ENCODE measurements at places on chromosomes 7 and 10.

DNA sequence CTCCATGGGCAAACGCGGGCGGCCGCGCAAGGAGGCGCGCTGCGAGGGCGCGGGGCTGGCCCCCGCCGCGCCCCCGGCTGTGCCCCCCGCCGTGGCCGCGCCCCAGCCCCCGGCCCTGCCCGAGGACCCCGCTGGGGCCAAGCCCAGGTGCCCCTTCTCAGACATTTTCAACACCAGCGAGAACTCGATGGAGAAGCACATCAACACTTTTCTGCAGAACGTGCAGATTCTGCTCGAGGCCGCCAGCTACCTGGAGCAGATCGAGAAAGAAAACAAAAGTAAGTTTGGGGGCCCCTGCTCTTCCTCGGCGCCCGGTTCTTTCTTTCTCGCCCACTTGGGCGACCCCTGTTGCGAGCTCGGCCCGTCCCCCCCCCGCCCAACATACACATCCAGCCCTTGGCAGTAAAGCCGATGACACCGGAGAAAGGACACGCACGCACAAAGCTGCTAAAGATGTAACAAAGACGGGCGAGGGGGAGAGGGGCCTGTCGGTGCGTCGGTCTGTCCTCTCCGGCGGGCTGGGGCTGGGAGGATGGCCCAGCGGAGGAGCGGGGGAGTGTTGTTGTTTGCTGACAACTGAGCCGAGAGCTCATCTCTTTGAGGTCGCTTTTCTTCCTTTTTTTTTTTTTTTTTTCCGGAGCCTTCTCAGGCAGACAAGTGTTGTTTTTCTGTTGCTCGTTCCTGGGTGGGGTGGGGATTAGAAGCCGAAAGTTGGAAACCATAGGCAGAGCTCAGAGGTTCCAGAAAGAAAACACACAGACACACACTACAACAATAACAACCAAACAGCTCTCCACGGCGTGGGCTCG, 604 bp downstream of the MXI1 start:
- peak; percentile 53 for DNase-seq

DNA sequence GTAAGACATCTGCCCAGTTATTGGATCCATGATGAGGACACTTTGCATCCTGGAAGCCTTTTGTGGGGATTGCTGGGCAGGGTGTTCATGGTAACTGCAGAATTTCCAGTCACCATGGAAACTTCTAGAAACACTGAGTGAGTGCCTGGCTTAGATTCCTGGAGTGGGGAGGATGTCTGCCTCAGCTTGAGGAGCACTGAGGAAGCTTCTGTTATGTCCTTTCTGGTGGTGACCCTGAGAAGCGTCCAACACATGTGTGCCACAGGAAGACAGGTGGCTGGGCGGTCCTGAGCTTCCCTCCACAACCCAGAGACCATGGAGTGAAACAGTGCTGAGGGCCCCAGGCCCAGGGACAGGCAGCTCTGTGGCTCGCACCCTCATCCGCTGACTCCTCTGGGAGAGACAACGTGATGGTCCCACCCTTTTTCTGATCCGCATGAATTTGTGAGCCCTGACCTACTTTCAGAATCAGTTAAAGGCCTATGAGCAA, 191.8 kb upstream of the CXCL12 start:
- no peak for DNase-seq

DNA sequence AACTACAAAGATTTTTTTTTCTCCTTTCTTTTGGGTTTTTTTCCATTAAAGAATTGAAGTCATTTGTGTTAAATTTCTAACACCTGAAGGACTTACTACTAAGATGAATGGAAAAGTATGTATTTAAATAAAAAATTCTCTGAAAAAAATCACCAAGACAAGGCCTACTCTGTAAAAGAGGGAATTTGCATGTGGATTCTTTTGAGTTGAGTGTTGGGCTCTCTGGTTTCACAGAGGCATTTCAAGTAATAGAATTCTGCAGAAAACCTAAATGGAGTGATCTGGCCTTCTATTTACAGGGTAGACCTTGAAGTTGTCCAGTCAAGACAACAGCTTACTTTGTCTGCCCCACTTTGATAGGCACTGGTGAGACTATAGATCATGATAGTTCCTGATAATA, 4.1 kb downstream of the LRRC17 start:
- no peak for DNase-seq

DNA sequence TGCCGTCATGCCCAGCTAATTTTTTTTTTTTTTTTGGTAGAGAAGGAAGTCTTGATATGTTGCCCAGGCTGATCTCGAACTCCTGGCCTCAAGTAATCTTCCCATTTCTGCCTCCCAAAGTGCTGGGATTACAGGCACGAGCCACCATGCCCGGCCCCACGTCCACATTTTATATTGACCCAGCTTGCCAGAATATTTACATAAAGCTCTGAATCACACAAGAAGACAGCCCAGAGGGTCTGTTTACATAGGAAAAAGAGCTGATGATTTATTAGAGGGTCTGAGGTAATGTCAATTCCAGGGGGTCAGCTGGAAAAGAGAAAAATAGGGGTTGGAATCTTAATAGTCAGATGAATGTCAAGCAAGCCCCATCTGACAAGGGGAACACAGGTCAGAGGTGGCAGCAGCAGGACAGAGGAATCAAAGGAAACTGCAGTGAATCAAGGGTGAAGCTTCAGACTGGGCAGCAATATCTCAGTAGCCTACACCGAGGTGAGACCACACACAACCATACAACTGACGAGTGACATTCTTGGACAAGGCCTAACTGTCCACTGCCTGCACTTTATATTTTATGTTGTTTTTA, 15.8 kb upstream of the SLF2 start:
- DNase-seq, result no peak

DNA sequence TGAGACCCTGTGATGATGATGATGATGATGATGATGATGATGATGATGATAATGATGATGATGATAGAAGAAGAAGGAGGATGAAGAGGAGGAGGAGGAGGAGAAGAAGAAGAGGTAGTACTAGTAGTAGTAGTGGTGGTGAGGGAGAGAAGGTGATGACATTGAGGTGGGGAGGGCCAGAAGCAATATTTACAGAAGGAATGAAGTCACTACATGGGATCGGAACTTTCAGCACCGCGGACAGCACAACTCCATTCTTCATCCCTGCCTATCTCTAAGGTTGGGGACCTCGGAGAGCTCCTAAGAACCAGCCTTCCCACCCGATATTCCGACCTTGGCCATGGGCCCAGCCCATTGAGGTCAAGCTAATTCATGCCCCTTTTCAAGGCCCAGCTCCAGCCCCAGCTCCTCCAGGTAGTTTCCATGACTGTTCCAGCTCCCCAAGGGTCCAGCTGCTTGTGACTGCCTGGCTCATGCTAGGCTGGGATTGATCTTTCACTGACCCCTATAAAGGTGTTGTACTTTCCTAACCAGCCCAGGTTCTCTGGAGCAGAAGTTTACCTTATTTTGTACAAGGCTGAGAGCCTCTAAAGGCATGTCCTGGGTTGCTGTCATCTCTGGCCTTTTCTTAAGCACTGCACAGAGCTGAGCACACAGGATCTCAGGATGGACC, 10.3 kb downstream of the CRHR2 start:
- DNase-seq, result no peak

DNA sequence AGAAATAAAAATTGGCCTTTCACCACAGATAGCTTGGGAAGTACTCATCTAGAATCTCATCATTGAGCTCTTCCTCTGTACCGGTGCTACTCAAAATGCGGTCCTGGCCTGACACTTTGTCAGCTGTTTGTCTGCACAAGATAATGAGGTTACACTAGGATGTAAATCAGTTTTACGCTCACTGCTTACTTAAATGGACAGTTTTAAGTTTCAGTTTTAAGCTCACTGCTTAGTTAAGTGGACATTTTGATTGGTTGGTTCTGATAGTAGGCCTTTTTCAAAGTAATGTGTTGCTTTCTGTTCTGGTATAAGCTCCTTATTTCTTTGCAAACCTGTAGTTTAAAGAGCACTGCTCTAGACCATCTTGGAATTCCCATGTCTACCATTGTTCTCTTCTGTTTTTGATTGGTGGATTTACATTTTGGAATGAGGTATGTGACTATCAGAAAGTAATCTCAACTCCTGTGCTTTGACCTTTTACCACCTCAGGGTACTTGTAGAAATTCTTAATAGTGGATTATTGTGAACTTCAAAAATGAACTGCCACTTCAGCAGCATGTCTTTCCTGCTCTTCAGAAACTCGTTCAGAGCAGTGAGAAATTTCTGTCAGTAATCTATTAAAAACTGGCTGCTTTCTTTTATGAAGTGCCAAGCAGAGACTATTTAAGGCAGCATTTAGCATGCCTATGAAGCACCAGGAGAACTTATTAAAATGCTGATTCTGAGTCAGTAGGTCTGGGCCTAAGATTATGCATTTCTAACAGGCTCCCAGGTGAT, 55.0 kb downstream of the C1GALT1 start:
- DNase-seq, result no peak

GRCh38 chr7:27771111-27771510, 31.1 kb downstream of the TAX1BP1 start:
- no peak for DNase-seq

GRCh38 chr7:116436305-116436826, 63.2 kb upstream of the CAV2 start:
- DNase-seq, result no peak

DNA sequence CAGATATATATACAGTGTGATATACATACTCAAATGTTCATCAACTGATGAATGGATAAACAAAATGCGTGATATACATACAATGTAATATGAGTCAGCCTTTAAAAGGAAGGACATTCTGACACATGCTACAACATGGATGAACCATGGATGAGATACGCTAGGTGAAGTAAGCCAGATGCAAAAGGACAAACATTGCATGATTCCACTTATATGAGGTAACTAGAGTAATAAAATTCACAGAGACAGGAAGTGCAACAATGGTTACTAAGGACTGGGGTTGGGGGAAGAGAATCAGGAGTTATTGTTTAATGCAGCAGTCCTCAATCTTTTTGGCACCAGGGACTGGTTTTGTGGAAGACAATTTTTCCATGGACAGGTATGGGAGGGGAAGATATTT, 47.3 kb upstream of the PIK3AP1 start:
- no peak for DNase-seq

- no peak for DNase-seq
These were observed 32.6 kb upstream of the ADCYAP1R1 start for GRCh38 chr7:31019509-31019908.
